ENCODE measurements at places on chromosomes 1 and 21. TPM values are rescaled to one million over a fixed set of nuclear protein-coding genes. Genes with fewer than 3 reads are reported as not detected.

TNNI3K gene
- 1.3 TPM for total RNA-seq

DNA sequence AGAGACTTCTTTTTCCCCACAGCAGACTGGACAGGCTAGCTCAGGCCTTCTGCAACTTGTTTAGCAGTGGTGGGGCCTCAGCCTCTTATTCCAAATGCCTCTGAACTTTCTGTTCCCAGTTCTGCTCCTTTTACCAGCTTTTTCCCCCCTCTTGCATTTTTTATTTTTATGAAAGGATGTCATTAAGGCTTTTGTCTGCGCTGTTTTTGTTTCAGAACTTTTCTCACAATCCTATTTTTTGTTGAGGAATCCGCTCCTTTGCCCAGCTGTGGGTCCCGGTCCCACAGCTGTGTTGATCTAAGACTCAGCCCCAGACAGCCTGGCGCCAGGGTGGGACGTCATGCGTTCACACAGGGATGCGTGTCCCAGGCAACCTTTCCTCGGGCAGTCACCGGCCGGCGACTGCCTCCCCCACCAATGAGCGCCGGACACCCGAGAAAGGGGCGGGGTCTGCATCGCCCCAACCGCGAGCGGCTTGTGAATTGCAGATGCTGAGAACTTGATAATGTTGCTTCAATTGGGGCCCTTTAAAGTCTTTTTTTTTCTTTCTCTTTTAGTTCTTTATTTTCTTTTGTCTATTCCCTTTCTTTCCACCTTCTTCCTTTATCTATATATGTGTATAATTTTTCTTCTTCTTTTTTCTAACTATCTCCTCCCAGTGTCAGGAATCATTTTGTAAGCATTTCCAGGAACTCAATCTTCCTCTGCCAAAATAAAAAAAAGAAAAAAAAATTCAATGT, 3.0 kb upstream of the ID3 start:
- DNase-seq: peak; percentile 84

DNA sequence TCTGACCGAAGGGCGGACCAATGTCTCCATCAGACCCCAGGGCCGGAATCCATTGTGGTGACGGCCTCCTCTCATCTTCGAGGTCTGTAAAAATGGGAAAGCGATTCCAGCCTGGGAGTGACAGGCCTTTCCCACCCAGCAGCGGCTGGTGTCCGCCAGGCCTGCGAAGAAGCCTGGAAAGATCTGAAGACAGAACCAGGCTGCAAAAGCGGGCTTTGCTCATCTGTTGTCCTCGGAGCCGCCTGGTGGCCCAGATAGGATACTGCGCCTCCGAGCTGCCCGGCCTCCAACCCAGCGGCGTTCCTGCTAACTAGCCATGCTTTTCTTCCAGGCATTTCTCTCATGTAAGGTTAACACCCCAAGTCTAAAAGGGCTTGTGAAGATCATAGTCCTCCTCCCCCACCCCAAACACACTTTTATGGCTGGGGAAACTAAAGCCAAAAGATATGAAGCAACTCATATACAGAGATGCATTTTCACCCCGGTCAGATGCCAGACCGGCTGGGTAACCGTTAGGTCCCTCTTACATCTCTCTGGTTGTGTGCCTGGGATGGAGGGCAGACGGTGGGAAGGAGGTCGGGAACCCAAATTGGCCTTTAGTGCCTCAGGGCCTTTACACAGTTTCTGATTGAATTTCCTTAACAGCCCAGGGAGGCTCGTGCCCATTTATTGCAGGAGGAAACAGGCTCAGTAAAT, 1.9 kb upstream of the DHRS3 start:
- DNase-seq: peak; percentile 85

DNA sequence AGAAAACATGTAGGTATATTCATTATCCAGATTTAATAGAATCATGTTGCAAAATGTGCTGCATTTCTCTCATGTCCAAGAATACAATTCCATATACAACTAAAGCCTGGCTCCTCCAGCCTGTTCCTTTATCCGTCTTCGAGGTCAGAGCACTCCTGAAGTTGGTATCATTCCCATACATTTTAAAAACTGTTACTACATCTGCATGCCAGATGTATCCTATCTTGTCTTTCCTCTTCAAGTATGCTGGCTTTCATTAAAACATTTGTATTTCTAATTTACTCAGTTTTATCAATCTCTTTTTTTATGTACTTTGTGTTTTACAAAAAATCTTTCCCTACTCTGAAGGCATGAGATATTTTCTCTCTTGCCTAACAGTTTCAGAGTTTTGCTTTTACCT, 536.6 kb upstream of the USP24 start:
- no peak for DNase-seq

FAM78B gene
- total RNA-seq: 1.5 TPM

GRCh38 chr21:44442266-44443125, 12.8 kb upstream of the LRRC3 start:
- DNase-seq: no peak

TMPRSS15 gene
- not detected for total RNA-seq

DNA sequence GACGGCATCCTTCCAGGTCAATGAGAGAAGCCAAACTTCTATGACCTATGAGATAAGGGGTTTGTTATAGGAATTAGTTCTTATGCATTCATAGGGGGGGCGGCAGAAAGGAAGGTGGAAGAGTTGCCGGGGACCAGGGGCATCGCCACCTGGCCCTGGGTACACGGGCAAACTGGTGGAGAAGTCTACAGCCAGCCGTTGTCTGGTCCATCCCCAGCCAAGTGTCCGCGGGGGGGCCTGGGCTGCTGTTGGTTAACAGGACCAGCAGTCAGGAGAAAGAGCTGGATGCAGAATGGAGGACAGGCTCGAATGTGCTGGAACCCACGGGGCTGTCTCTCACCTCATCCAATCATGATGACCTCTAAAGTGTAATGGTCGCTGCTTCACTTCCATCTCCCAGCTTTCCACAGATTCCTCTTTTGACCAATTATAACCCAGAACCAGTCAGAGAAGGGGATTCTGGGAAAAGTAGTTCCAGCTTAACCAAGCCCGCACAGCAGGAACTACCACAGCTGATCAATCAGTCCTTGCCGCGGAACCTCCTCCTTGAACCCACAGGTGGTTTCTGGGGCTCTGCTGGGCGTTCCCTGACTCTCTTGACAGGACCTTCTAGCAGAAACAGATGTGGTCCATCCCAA, 17.8 kb downstream of the TMEM51 start:
- DNase-seq: no peak

CA6 gene
- total RNA-seq: not detected

- DNase-seq: no peak
Observed at GRCh38 chr21:36606983-36607325, 92.0 kb upstream of the SIM2 start.

GRCh38 chr1:21114431-21114830, 62.3 kb downstream of the EIF4G3 start:
- DNase-seq: no peak

ATP6V1G3 gene
- total RNA-seq: not detected

FNBP1L gene
- total RNA-seq: 63.5 TPM

- DNase-seq: no peak
Observed at GRCh38 chr1:155940993-155941844, at the start of gene RXFP4. Gene RXFP4, plus strand, starts transcription at chr1:155941638. Its CDS starts 72 bp downstream, at chr1:155941710.

C8A gene
- total RNA-seq: not detected

GABRD gene
- 0.54 TPM for total RNA-seq

CD5L gene
- total RNA-seq: not detected

OR2T2 gene
- not detected for total RNA-seq

USP25 gene
- 27.2 TPM for total RNA-seq

DNA sequence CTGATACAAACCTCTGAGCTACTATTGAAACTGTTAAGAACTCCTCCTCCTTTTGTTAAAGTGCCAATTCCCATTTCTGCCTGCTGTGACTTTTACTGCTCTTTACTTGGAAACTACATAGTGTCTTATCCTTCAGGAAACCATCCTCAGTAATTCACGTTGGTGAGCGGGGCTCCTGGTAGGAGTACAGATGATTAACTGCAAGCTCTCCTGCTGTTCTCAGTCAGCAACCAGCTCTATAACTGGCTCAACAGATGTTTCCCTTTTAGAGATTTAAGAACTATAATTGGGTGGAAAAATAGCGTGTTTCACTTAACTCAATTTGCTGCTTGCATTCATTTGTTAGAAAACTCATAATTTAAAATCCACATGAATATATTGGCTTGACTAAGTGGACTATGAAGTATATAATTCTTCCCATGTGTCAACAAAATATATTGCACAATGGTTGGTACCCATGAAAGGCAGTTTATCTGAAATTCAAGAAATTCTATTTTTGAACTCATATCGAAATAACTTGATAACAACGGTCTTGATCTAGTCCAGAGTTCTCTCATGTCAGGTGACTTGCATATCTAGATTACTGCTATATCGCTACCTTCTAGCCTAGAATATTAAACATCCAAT, 574.0 kb downstream of the KCNT2 start:
- no peak for DNase-seq

PDC gene
- total RNA-seq: not detected

DNA sequence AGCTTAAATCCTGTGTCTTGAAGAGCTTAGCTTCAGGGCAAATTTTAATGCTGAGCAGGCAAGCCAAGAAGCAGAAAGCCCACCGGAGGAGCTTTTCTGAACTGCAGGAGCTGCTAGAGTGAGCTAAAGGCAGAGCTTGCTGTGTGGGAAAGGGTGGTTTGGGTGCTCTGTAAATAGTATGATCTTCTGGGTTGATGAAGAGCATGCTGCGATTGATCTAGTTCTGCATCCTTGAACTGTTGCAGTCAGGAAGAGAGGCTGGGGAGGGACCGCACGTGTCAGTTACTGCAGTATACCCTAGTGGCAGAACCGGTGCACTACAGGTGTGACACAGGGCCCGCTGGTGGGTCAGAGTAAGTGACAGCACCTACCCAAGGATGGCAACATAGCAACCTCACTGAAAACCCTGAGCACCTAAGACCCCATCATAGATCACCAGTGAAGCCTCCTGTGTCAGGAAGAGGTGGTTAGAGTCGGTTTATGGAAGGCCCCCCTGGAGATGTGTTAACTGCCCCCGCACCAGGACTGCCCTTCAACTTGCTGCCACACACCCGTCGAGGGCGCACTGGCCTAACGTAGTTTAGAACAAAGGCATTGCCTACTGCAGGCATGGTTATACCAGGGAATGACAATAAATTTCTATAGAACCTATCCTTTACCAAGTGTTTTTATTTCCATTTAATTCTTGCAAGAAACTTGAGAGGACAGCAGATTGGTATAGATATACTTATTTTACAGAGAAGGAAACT, 146.0 kb upstream of the KIAA0040 start:
- peak; percentile 51 for DNase-seq

PAQR7 gene
- 13.3 TPM for total RNA-seq

DNA sequence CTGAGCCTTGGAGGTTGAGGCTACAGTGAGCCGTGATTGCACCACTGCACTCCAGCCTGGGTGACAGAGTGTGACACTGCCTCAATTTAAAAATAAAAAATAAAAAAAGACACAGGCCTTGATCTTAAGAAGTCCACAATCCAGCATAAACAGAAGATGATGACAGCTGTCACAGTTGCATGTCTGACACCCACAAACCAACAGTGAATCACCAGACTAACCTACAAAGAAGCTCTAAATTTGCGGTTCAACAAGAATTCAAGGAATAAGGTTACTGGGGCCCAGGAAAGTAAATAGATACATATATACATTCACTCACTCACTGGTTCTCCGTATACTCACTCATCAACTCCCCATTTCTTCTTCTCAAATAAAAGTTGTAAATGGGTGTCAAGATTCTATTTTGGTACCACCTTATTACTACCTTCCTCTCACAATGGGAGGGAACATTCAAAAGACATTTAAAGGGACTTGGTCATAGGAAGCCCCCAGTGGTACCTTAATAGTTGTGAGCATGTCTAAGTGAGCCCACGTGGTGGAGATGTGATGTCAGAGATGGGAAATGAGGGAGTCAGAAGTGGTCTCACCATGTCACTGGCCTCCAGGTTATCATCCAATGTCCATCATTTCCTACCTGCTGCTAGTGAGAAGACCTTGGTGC, 66.9 kb upstream of the PRDX6 start:
- DNase-seq: no peak

GRCh38 chr1:86272083-86272482, 115.5 kb upstream of the COL24A1 start:
- no peak for DNase-seq

DNA sequence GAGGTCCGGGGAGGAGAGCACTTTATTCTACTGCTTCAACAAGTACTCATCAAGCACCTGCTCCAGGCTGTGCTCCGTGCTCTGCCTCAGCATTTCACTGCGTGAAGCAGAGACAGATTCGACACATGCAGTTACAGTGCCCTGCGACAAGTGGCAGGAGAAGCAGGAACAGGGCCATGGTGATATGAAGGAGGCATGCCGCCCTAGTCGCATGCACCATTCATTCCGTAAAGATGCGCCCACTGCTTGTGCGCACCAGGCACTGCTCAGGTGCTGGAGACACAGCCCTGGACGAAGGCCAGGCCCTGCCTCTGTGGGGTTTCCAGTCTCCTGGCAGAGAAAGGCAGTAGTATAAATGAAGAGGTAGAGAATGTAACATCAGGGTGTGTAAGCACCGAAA, 206.6 kb downstream of the HIVEP3 start:
- no peak for DNase-seq

PDE9A gene
- 40.7 TPM for total RNA-seq

GRCh38 chr1:89697383-89697782, 64.5 kb downstream of the LRRC8C start:
- no peak for DNase-seq

AGMAT gene
- total RNA-seq: 1.2 TPM

GRCh38 chr1:153680120-153680403, 1.6 kb downstream of the NPR1 start:
- no peak for DNase-seq

CFAP141 gene
- not detected for total RNA-seq

SMAP2 gene
- total RNA-seq: 26.3 TPM

C1QC gene
- not detected for total RNA-seq

SPRR3 gene
- not detected for total RNA-seq

- DNase-seq: no peak
Observed at GRCh38 chr1:30687886-30688285, 35.5 kb downstream of the MATN1 start.

NUF2 gene
- 48.4 TPM for total RNA-seq

GRCh38 chr1:28437924-28438699, 67.7 kb upstream of the RCC1 start:
- peak; percentile 5 for DNase-seq

ATP1A2 gene
- 93.6 TPM for total RNA-seq

DNA sequence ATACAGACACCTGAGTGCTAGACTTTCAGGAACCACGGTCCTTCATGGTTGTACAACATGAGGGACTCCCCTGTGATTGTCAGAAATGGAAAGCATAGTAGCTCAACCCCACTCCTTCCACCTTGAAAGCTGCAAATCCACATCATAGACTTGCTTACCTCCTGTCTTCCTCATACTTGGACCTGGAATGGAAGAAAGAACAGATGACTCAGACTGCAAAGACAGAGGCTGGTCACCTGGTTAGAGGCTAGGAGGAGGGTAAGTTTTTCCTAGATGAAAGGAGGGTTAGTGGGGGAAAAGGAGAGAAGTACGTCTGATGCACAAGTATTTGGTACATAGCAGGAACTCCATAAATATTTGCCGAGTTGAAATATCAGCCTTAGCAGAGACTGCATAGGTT, 37.2 kb downstream of the LRRC71 start:
- DNase-seq: no peak

DNA sequence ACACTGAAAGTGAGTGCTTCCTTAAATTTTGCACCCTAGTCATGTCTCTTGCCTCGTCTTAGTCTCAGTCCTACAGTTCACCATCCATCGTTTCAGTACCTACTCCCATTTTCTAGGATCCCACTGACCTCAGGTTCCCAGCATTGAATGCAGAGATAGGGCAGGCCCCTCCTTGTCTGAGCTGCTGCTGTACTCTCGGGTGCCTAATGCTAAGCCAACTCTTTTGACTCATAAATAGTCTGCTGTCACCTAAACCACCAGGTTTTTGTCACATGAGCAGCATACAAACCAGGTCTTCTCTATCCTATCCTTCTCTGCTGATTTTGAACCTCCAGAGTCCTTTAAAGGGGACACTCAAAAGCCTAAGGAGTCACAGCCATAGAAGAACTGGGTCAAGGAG, 3.0 kb downstream of the ARHGAP30 start:
- no peak for DNase-seq

PROK1 gene
- total RNA-seq: not detected
